ENCODE measurements at places on chromosomes 3 and 15.
A peak's percentile ranks its signal among the peaks of the same experiment; 100 is the strongest.

- peak; percentile 65 for DNase-seq
Observed at GRCh38 chr3:19934098-19934566, at the start of gene EFHB. TSS of gene EFHB (minus strand) at chr3:19934217. CDS start at chr3:19934018, 199 bp downstream.

GRCh38 chr3:69724722-69725435 is 14.4 kb upstream of the MITF start:
- no peak for DNase-seq

GRCh38 chr3:129347458-129347845 is 68.8 kb downstream of the HMCES start:
- no peak for DNase-seq

GRCh38 chr3:50341996-50342650 is 1.5 kb upstream of the RASSF1 start:
- DNase-seq = no peak

DNA sequence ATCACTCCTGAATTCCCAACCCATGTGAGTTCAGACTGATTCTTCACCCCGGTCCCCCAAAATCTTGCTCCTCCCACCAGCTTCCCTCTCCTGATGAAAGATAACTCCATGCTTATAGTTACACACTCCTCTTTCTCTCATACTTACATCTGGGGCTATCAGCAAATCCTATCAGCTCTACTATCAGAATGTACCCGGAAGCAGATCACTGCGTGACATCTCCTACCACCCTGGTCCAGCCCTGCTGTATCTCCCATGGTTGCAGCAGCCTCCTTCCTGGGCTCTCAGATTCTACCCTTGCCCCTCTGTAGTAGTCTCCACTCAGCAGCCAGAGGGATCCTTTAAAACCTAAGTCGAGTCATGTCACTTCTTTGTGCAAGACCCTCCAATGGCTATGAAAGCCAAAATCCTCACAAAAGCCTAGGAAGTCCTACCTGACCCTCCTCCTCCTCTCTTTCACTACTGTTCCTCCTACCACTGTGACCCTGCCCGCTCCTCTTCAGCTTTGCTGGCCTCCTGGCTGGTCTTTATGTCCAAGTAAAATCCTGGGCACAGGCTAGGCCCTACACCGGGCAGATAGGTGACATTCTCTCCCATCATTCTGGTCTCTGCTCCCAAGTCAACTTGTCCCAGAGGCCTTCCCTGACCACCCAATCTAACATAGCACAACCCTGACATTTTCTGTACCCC is 16.2 kb downstream of the XIRP1 start:
- no peak for DNase-seq

GRCh38 chr3:183825456-183826161 is at the start of gene MAP6D1:
TSS of gene MAP6D1 (minus strand) at chr3:183825577. CDS start at chr3:183825547, 30 bp downstream.
- no peak for DNase-seq

DNA sequence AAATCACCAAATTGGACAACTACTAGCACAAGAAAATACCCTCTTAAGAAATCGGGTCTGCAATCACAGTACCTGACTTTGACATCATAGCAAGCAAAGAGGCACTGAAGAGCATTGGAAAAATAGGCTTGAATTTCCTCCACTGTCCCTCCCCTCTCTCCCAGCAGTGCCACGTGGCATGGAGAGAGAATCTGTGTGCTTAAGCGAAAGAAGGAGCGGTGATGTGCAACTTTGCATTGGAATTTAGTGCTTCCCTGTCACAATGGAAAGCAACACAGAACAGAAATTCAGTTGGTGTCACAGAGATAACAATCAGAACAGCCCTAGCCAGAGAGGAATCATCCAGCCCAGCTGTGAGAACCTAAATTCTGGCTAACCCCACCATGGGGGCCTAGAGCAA is 207.5 kb upstream of the SLITRK3 start:
- DNase-seq = no peak

DNA sequence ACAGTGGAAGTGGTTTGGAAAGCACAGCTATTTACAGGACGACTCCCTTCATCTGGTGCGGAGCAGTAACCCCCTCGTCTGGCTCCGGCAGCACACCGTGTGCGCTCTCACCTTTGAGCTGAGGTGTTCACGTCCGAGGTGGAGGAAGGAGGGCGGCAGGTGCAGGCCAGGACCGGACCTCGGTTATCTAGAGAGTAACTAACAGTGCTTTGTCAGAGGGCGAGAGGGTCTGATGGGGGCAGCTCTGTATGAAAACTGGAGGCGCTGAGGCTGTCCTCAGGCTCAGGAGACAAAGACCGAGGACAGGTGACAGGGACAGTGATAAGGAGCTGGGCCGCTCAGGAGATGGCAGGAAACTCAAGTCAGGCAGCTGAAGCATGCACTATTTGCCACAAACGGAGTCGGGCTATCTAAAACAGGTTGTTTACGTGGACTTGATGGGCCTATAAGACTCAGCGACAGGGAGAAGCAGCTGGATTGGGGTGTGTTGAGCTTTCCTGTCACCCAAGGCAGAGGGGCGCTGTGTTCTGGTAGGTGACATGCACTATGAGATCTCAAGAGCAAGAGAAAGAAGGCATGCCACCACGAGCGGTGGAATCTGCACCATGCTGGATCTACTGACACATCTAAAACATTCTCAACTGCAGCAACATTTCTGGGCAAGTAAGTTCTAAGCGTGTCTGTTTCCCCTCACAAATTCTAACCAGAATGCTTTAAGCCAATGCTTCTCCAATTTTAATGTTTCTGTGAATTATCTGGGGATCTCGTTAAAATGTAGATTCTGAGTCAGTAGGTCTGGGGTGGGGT is 155.2 kb downstream of the XXYLT1 start:
- DNase-seq = no peak

GRCh38 chr3:192188218-192188835 is 539.0 kb downstream of the FGF12 start:
- DNase-seq = peak; percentile 47

DNA sequence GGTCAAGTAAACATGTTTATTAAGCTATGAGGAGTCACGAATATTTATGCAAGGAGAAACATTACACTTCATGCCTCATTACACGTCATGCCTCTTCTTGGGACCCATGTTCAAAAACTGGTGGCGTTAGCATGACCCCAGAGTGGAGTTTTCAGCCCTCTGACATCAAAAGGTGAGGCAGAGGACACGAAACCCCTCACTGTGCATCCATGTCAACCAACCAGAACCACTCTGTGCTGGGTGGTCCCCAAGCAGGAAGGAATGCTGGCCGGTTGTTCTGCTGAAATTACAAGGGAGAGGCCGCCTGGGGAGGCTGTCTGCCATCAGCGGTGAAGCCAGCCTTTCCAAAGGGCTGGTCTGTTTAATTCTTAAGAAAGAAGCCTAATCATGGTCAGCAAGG is 83.4 kb downstream of the GABRB3 start:
- no peak for DNase-seq

- peak; percentile 76 for DNase-seq
Observed at GRCh38 chr3:58025837-58026569, 17.8 kb downstream of the FLNB start.

DNA sequence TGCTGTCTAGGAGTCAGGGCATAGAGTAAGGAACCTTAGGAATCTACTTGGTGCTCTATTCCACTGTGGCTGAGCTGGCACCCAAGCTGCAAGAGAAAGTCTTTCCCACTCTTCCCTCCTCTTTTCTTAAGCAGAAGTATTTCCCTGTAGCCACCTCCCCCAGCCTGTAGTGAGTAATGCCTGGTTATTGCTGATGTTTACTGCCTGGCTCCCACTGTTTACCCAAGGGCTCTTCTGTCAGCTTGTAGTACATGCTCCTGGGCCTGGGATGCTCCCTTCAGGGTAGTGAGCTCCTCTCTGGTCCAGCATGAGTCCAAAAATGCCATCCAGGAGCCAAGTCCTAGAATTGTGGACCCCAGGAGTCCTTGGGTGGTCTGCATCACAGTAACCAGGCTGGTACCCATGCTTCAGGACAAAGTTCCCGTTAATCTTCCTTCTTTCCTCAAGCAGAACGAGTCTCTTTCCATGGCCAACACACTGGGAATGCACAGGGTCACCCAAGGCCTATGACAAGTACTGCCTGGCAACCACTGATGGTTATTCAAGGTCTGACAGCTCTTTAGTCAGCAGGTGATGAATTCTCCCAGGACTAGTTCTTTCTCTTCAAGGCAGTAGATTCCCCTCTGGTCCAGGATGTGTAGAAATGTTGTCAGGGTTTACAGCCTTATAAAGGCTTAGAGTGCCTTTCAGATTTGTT is 17.6 kb downstream of the GALK2 start:
- DNase-seq = no peak

GRCh38 chr15:22831473-22831872 is 7.0 kb upstream of the NIPA2 start:
- DNase-seq = no peak

GRCh38 chr3:196554205-196554604 is 14.1 kb downstream of the WDR53 start:
- DNase-seq = no peak

DNA sequence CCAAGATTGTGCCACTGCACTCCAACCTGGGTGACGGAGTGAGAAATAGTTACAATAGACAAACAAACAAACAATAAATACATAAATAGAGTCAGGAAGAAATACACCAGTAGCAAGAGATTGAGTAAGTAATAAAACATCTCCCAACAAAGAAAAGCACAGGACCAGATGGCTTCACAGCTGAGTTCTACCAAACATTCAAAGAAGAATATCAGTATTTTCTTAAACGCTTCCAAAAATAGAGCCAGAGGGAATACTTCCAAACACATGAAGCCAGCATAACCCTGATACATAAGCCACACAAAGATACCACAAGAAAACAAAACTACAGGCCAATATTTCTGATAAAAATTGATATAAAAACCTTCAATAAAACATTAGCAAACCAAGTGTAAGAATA is 30.7 kb upstream of the IGSF10 start:
- no peak for DNase-seq

- no peak for DNase-seq
Observed at GRCh38 chr3:26963361-26963743, 340.8 kb downstream of the LRRC3B start.

- no peak for DNase-seq
Observed at GRCh38 chr3:72143322-72143721, 358.4 kb upstream of the PROK2 start.

DNA sequence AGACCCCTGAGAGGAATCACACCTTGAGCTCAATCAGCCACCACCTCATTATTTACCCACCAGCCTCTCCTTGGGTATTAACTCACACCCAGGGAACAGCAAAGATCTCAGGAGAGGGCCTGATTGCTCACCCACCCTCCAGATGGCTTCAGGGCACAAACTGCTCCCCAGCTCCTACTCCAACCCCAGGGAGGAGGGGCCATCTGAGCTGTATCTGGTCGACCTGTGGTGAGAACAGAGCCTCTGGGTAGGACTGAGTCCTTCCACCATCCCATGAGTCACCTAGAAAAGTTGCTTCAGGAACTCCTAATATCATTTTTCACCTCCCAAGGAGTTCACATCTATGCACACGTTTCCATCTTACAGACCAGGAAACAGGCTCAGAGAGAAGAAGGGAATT is 44.8 kb upstream of the HES1 start:
- no peak for DNase-seq

DNA sequence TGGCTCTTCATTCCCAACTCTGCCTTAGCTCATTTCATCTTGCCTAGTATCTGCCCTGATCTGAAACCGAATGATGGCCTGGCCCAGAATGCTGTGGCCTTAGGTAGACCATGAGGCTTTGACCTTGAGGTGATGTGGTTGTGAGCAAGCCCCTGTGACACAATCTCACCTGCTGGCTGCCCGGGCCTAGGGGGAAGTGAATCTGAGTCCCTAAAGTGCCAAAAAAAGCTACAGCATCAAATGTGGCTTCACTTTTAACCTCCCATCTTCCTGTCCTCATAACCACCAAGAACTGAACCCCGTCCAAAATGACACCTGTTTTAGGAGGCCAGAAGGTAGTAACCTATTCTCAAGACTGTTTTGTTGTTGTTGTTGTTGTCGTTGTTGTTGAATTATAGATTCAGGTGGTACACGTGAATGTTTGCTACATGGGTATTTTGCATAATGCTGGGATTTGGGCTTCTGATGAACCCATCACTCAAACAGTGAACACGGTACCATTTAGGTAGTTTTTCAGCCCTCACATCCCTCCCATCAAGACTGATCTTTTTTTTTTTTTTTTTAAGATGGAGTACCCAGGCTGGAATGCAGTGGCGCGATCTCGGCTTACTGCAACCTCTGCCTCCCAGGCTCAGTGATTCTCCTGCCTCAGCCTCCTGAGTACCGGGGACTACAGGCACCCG is 54.6 kb downstream of the MCCC1 start:
- DNase-seq = no peak

GRCh38 chr3:127052121-127052561 is 69.2 kb downstream of the PLXNA1 start:
- DNase-seq = no peak

- DNase-seq = no peak
Observed at GRCh38 chr3:150349314-150350097, 58.6 kb upstream of the TSC22D2 start.

DNA sequence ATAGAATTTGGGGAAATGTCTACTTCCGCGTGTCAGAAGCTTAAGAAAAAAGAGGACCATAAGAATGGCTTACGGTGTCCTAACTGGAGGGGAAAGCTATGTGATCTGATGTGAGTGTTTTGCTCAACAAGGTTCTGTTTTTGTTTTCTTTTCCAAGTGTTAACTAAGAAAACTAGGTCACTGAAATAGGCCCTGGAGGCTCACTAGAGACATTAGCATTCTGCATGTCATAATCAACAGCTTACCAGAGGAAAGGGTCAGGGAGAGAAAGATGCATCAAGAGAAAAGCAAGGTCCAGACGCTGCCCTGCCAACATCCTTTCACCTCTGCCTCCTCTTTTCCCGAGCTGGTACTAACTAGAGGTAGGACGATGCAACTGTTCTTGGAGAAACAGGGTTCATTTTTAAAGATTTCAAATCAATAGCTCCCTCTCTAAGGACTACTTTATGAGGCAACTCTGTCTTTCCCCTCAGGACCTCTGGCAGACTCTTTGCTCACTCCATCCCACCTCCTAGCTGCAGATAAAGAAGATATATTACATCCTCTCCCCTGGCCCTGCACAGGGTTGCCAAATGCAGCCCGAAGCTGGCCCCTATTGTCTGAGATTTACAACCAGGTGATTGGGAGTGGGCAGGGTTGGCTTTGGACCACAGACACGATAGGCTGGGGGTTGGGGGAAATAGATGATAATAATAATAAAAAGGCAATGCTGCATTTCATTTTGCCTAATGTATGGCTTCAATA is 209.9 kb upstream of the SLC2A2 start:
- no peak for DNase-seq

DNA sequence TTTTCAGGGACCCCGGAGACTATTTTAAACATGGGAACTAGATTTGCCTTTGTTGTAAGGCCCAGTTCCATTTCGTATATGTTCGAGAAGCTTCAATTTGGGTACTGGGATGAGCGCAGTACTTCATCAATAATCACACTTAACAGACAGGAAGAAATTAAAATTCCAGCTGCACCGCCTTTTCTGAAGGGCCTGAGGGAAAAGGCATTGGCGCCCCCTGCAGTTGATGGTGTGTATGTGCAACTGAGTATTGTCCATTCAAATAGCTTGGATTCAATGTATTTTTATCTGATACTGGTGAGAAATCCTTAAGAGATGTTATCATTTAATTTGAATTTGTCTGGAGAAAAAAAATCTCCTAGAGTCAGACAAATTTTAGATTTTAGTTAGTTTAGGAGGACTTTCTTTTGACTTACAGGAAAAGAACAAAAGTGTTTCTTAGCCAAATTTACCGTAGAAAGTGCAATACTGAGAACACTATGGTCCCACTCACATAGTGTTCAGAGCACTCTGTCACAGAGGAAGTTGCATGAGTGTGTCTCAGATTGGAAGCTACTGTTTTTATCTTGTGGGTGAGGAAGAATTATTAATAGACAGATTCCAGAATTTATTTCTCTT is 5.4 kb upstream of the ALDH1A2 start:
- DNase-seq = peak; percentile 33

- no peak for DNase-seq
Observed at GRCh38 chr3:23659274-23659673, 146.5 kb upstream of the UBE2E1 start.

Data from NCI-H2029 treated with DMSO at 0.1 percent for 48 hours (cell line).